ENCODE measurements at places on chromosomes 16 and 17.

DNA sequence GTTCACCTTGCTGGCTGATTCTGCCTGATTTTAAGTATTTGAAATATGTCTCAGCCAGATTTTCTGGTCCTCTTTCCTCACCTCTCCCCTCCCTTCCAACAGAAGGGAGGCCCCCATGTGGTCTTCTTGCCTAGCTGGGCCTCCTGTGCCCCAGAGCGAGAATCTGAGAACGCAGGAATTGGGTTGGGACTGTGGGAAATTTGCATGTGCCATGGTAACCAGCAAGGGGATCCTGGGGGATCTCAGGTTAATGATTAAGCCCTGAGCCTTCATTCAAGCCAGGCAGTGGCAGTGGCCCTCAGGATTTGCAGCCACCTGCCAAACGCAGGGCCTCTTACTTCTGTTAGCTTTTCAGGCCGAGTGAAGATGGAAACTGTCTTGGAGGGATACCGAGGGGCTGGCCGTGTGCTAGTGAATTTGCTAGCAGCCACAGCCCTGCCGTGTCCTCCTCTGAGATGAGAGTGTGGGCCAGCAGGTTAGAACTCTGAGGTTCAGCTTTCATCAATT, 40.2 kb downstream of the KSR1 start:
- no peak for DNase-seq

- DNase-seq, result no peak
Measured at GRCh38 chr17:59627274-59627673, 7.6 kb downstream of the CLTC start.

- no peak for DNase-seq
Measured at GRCh38 chr17:20032636-20033035, 23.5 kb downstream of the SPECC1 start.

- no peak for DNase-seq
Measured at GRCh38 chr17:61097781-61098180, 301.9 kb upstream of the TBX2 start.

DNA sequence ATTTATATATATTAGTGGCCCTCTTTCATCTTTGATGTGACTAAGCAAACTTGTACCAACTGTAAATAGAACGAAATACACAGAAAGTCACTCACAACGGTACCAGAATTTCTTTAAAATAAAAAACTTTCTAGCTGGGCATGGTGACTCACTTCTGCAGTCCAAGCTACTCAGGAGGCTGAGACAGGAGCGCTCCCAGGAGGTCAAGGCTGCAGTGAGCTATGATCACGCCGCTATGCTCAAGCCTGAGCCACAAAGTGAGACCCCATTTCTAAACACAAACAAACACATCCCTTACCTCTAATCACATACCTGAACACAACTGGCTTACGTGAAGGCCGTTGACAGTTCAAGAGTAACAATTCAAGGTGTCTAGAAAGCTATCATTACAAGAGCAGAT, 29.7 kb downstream of the STAT5B start:
- DNase-seq, result no peak

GRCh38 chr16:24491731-24492130, 47.6 kb upstream of the RBBP6 start:
- no peak for DNase-seq

GRCh38 chr16:68078701-68079375, 6.3 kb upstream of the NFATC3 start:
- DNase-seq, result no peak

- DNase-seq, result peak; percentile 95
Measured at GRCh38 chr17:45132320-45132571, at the start of gene PLCD3. Gene PLCD3 (minus strand): TSS chr17:45132515. CDS start chr17:45132410, 105 bp downstream.

GRCh38 chr16:4218202-4218601, 23.7 kb downstream of the SRL start:
- no peak for DNase-seq

DNA sequence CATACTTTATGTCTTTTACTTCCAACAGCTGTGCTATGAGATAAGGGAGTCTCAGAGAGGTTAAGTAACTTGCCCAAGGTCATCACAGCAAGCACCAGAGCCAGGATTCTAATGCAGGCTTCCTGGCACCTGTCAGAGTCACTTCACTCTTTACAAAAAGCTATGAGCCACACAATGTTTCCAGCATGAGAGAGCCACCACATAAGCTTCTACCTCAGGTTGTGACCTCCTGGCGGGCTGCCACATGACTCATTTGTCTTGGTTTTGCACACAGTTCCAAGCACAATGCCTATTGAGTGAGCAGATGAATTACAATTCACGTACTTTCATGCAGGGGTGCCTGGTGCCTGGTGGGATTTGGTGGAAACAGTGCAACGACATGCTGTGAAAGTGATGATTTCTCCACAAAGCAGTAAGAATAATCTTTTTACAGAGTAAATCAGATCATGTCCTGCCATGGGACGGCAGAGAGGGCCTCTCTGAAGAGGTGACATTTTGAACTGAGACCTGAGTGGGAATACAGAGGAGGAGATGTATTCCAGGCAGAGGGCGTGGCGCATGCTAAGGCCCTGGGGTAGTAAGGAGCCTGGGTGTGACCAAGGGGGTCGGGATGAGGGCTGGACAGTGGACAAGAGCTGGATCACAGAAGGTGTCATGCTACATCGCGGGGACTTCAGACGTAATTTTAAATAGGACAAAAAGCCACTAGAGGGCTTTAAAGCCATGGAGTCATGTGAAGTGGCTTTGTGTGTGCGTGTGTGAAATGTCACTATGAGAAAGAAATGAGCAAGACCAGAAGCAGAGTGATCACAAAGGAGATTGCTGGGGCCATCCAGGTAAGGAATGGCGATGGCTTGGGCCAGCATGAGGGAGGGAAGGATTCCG, 53.4 kb downstream of the CACNG3 start:
- no peak for DNase-seq

DNA sequence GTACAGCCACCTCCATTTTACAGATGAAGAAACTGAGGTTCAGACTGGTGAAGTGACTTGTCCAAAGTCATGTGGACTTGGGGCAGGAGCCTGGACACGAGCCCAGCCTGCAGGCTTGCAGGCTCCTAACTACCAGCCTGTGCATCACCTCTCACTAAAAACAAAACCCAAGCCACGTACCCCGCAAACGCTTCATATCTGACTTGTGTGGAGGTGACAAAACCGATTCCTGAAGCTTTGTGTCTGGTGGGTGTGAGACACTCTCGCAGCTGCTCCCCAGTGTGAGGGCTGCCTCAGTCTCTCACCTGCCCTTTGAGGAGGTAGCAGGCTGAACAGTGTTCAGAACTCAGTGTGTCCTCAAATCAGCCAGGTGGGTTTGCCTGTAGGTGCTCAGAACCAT, 8.4 kb downstream of the HNF1B start:
- DNase-seq, result no peak

DNA sequence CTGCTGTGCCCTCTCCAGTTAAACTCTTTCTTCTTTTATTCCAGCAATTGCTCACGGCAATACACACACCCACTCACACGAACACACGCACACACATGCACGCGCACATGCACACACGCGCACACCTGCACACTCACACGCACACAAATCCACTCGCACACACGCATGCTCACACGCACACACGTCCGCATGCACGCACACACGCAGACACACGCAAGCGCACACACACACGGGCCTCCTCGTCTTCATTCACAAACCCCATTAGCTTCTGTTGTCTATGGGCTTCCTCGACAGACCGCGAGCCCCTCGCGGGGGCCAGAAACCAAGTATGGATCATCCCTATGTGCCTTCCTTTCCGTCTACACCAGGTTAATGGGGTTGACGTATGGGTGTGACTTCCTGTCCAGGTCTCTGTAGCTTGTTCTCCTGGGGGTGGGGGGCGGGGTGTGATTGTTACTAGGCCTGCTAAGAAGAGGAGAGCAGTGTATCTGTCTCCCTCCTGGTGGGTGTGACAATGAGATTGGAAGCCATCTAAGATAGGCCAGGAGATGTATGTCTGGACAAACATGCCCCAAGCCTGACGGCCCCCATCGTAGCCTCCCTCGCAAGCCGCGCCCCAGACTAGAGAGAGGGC, 670 bp upstream of the CTF1 start:
- peak; percentile 53 for DNase-seq

DNA sequence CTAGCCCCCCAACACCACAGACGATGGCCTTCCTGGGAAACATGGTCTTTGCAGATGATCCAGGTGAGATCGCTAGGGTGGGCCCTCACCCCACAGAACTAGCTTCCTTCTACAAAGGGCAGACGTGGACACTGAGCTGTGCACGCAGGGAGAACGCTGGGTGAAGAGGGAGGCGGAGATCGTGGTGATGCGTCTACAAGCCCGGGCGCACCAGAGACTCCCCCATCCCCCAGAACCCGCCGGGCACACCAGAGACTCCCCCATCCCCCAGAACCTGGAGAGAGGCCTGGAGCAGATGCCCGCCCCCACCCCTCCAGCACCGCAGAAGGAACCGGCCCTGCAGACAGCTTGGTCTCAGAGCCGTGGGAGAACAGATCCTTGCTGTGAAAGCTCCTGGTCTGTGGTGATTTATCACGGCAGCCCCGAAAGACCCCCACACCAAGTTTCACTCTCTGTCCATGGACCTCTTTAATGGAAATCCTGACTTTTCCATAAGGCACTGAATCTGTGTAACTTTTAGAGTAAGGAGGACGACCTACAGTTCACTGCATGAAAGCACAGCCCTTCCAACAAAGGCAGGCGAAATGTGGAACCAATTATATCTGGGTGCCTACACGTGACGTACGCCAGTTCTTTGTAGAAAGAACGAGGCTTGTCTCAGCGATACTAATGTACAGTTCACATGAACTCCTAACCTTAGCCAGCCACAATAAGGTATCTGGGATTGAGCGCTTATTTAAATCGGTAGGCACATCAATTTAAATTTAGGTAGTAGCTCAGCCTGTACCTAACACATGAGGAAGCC, 88.5 kb downstream of the ANKRD11 start:
- DNase-seq, result no peak

DNA sequence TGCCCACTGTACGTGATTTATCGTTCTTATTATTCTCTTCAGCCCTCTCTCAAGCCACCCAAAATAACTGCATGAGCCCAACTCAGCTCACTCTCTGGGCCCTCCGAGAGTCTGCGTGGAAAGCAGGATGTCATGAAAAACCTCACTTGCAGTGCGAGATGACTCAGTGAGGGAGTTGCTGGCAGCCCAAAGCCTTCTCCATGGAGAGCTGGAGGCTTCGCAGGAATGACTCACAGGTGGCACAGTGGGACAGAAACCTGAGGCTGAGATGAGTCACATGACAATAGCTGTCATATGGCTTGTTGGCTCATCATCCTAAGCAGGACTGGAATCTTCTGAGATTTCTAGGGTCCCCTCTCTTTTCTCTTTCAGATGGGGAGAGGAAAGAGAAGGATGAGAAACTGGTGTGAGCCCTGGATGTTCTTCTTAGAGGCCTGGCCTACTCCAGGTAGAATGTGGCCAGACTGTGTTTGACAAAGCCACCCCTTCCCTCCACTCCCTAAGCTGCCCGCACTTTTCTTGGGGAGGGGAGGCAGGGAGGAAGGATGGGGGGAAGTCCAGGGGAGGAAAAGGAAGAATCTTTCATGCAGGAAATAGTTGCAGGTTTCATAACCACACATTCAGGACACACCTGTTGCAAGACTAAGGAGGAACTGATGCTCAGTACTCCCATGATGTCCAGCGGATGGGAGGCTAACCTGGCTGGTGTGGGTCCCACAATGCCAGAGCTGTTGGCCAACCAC, 160.6 kb upstream of the RPL38 start:
- DNase-seq, result no peak

GRCh38 chr17:49434821-49435670, 20.4 kb upstream of the PHB1 start:
- peak; percentile 84 for DNase-seq

- DNase-seq, result no peak
Measured at GRCh38 chr17:44766409-44767038, 7.7 kb downstream of the ADAM11 start.

DNA sequence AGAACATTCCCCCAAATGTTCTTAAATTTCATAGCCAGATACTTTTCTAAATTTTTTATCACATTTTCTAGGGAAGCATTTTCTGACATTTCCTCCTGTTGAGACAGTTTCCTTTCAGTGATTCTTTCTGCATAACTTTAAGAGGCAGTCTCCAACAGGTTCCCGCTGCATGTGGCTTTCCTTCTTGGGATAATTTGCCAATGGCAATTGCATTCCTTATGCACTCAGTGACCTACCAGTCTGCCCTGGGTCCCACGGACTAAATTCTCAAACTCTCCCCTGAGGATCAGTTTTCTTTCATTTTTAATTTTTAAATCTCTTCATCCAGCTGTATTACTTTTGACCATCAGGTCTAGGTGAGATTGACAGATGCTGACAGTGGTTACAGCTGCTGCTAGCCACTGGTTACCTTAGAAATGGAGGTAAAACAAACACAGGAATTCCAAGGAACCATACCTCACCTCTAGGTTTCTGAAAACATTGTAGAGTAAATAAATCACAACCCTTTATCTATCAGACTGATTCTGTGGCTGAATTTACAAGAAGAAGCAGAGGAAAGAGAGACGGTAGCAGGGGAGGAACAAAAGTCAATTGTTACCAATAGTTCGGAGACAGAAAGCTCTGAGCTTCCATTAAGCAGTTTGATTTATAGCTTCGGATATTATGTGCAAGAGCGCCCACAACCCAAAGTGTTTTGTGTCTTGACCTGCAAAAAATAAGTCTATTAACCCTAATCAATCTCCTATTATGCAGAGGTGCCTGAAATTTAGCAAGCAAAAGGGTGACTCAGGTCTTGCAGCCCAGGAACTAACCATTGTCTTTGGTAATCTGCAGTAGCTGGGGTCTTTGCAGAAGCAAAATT, 216.0 kb downstream of the PMP22 start:
- no peak for DNase-seq

DNA sequence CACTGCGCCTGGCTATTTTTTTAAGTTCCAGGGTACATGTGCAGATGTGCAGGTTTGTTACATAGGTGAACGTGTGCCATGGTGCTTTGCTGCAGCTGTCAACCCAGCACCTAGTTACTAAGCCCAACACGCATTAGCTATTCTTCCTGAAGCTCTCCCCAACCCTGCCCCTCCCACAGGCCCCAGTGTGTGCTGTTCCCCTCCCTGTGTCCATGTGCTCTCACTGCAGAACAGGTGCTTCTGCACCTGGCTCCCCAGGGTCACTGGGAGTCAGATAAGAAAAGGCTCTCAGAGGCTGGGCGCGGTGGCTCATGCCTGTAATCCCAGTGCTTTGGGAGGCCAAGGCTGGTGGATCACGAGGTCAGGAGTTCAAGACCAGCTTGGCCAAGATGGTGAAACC, 6.2 kb downstream of the HASPIN start:
- DNase-seq, result no peak

Data from ecto neural progenitor cell (in vitro differentiated cells).